ENCODE measurements at places on chromosomes 5 and 9.

DNA sequence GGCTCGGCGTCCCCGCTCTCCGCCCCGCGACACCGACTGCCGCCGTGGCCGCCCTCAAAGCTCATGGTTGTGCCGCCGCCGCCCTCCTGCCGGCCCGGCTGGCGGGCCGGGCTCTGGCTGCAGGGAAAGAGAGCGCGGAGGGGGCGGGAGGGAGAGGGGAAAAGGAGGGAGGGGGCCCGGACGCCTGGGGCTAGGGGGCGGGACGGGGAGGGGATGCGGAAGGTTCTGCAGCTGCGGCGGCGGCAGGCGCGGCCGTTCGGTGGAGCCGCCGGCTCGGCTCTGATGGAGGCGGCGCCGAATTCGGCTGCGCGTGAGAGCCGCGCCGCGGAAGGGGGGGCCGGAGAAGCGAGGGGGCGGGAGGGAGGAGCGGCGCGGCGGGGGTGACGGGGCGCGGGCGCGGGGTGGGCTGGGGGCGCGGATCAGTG is at the start of gene MARCHF11:
MARCHF11 (minus strand) TSS at position 281 of the 425 bp plus-strand sequence; CDS start at position 65, 216 bp downstream.
- no peak for DNase-seq

- DNase-seq: peak; percentile 69
These were observed 1.1 kb downstream of the MAPKAP1 start for GRCh38 chr9:125705893-125706292.

DNA sequence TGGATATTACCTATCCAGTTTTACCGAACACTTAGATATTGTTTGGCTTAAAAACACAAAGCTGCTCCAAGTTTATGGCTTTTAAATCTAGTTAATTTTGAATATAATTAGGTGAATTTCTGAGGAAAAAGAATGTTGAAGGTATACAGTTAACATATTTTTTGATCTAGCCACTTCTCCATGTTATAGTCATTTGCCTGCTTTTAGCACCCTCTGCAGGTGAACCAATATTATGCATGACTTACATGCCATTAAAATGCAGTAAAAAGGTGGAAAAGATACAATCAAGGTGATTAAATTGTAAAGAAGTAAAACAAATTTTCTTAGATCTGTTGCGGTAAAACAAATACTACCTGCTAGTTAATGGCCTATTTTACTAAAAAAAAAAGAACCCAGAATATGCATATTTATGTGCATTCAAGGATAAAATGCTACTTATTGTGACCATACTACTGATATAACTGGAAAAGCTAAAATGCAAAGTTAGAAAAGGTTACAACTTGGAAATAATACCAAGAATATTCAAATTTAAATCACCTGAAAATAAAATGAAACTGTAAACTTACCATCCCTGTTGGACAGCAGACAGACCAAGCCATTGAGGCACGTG is 132.1 kb downstream of the AP3B1 start:
- DNase-seq: peak; percentile 50

DNA sequence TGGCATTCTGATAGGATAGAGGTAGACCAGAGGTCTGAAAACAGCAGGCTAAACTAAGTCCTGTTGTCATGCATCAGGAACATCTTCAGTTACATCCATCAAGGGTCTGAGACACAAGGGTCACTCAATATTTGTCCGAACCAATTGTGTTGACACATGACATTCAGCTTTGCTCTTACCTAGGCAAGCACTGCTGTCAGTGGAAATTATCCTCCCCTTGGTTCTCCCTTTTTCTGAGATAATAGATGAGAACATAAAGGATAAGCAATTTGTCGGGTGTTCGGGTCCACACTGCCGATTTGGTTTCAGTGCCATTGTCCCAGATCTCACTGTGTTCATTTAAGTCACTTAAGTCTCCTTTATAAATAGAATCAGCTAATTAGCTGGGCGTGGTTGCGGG is 148.3 kb upstream of the MSX2 start:
- no peak for DNase-seq

GRCh38 chr9:107190061-107190935 is 92.8 kb upstream of the RAD23B start:
- no peak for DNase-seq

DNA sequence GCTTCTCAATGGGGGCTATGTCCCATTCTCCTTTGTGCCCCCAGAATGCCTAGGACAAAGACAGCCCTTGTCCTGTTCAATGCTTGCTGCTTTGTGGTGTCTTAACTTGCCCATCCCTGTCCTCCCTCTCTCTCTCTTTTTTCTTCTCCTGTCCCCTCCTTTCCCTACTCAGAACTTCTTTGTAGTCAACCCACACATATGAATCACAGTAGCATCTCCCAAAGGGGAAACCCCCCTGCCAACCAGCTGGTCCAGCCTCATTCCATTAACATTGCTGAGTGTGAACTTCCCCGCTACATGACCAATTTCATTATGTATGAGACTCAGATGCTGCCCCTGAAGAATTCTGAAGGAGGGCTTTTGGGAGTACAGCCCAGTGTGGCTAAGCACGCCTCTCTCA is 408.3 kb downstream of the ENC1 start:
- DNase-seq: peak; percentile 73

GRCh38 chr9:33517373-33517772 is 6.7 kb upstream of the ANKRD18B start:
- peak; percentile 19 for DNase-seq

- no peak for DNase-seq
These were observed 3.7 kb downstream of the GRM6 start for GRCh38 chr5:178991190-178992145.

GRCh38 chr9:34991607-34992375 is 2.2 kb downstream of the DNAJB5 start:
- DNase-seq: no peak

GRCh38 chr5:16383544-16384052 is 82.0 kb downstream of the ZNF622 start:
- DNase-seq: no peak

DNA sequence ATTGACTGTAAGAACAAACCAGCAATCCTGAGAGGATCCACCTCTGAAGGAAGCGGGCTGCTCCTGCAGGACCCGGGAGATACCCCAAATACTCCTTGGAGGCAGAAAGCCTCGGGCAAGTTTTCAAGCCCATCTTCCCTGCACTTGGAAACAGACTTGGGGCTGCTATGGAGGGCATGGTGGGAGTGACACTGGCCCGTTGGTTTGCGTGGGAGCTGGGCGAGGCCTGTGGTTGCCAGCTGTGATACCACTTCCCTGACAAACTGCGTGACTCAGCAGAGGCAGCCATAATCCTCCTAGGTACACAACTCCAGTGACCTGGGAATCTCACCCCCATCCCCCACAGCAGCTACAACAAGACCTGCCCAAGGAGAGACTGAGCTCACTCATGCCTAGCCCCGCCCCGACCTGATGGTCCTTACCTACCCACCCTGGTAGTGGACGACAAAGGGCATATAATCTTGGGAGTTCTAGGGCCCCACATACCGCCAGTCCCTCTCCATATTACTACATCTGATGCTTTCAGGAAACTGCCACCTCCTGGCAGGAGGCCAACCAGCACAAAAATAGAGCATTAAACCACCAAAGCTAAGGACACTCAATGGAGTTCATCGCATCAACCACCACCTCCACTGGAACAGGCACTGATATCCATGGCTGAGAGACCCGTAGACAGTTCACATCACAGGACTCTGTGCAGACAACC is 38.1 kb upstream of the VLDLR start:
- DNase-seq: no peak

GRCh38 chr5:120320626-120321025 is 143.5 kb upstream of the PRR16 start:
- no peak for DNase-seq

GRCh38 chr5:79349881-79350280 is 114.0 kb downstream of the JMY start:
- no peak for DNase-seq

DNA sequence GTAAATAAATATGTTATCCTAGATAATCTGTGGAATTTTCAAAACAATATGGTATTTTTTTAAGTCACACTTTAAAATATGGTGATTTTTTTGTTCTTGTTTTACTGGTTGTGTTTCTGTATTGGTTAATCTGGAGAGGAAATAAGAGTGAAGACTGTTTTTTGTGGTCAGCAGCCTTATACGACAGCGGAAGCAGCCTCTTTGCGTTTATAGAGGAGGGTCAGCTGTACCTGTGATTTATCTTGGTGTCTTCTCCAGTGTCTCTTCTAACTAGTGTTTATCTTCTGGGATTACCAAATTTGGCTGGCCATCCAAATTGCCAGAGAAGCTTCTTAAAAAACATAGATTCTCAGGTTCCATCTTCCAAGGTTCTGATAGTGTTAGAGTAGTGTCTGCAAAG is 58.7 kb downstream of the ICE1 start:
- no peak for DNase-seq

DNA sequence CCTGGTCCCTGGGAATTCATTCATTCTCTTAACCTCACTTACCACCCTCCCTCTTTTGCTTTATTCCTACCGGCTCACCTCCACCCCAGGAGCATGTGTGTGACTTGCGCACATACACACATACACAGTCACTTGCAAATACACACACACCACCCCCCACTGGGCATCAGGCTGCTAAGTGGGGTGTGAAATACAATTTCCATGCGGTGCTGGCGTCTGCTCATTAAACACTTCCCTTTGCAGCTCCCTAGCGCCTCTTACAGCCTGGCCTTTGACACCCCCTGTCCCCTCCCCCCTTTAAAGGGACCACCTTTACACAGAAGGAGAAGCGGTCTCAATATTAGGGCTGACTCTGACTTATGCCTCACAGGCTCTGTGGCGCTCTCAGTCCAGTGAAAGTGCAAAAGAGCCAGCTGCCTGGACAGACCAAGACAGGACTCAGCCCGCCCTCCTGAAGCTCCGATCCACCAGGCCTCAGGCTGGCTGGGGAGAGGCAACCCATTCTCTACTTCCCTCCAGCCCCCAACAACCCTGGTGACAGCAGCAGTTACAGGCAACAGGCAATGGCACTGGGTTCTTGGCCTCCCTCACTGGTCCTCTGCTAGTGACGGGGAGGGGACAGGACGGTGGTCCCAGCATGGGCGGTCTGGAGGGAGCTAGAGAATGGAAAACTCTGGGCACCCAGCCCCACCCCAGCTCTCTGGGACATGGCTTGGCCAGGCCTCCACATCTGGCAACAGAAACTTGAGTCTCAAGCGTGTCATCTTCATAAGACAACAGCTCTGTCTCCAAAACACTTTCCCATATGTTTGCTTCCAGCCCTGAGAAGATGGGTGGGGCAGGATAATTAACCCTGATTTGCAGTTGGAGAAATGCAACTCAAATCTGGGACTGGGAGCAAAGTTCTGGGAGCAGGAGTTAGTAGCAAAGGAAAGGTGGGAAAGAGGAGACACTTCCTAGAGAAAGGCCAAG is 12.0 kb downstream of the ENHO start:
- no peak for DNase-seq

DNA sequence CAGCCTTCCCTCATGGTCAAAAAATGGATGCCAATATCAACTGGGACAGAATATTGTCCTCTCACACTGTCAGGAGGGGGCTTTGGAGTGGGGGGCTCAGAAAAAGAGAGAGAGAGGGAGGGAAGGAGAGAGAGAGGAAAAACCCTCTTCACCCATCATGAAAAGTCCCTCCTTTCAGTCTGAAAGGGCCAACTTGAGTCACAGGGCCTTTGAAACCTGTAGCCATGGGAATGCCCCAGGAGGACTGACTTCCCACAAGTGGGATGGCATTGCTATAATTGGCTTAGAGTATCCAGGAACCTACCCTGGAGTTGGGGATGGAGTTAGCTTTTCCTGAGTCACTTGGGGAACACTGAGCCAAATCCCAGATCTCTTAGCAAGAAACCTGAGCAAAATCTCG is 41.2 kb downstream of the DNAJC21 start:
- DNase-seq: no peak

Measured in trophoblast cell (in vitro differentiated cells and primary cell).